D341Med (cell line): ENCODE measurements at places on chromosomes 7 and 10.

DNA sequence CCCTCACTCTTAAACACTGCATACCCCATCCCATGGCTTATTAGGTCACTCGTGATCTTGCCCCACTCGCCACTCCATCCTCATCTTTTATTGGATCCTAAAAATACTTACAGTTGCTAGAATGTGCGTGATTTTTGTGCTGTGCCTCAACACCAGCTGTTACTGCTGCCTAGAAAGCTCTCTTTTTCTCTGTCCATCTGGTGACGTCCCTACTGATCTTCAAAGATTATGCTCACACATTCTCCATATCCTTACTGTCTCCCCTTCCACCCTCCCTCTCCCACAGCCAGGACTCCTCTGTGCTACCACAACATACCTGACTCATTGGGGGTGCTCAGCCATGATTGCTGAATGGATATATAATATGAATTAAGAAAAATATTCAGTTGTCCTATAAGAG lies 42.0 kb downstream of the CDK6 start:
- no peak for DNase-seq

GRCh38 chr7:88165697-88166096 lies 54.1 kb downstream of the SRI start:
- no peak for DNase-seq

- DNase-seq: peak; percentile 90
Observed at GRCh38 chr10:34739915-34740314, 75.2 kb downstream of the PARD3 start.

- DNase-seq: no peak
Observed at GRCh38 chr10:34760606-34761005, 54.5 kb downstream of the PARD3 start.

DNA sequence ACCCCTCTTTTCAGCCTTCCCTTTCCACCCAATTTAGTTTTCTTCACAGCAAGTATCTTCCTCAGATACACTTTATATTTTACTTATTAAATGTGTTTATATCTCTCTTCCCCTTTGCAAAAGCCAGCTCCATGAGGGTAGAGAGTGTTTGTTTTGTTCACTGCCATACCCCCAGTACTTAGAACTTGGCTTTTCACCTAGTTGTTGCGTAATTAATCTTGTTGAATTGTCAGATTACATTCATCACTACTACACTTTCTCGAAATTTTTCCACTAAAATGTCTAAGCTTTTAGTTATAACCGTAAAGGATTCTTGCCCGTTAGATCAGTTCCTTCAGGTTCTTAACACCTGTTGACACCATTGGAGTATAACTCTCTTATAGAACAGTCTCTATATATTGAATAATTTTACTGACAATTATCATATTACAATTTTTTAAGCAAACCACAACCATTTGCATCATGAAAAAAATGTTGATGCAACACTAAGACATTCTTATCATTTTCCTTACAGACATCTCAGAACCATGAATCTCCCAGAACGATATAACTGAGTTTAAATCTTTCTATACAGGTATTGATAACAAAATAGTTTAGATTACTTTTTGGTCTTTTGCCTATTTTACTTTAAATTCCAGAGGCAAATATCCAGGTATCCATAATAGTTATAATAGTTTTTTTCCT lies 29.9 kb downstream of the VWDE start:
- no peak for DNase-seq

DNA sequence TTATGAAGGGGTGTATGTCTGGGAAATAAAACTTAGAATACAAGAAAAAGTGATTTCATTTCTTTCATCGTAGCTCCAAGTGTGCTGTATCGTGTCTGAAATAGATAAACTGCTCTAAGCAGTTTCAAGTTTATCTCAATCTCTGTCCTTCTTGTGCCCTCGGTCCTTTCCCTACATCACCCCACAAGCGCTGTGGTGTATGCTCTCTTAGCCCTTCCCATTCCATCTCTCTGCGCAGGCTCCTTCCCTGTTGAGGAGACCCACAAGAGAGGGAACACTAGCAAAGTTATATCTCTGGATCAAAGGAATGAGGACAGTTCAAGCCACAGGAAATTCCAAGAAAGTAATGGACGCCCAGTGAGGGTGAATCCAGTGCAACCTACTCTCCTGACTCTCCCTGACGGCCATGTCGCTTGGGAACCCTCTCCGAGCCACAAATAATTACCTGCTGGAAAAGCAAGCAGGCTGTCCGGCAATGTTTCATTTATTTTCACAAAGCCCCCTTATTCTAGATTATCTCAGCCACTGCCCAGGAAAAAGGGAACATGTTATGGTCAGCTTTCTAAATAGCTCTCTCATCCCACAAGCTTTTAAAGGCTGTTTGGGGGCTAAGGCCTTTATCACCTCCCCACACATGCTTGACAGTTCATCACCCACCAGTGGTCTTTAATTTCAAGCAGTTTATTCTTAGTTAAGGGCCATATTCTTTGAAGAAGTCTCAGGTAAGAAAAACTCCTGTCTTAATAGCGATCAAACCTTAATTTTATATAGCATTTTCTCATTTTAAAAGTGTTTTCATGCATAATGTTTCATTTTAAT lies 34.8 kb downstream of the LRRC4 start:
- DNase-seq: no peak

- no peak for DNase-seq
Observed at GRCh38 chr7:158053183-158053915, 534.3 kb downstream of the PTPRN2 start.

DNA sequence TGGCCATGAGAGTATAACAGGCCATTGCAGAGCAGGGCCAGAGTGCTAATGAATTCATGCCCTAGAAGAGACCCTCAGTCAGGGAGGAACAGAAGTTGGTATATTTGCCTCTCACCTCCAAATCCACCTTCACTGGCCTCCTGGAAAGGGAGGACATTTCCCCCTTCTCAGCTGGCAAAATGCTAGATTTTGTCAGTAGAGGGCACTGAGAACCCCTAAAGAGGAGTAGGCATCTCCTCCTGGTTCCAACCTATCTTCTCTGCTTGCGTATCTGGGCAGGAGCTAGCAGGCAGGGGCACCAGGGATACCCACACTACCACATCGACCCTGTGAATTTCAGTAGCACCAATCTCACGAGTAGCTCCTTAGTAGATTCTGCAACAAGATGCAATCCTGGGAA lies 79.8 kb upstream of the GHITM start:
- DNase-seq: no peak

DNA sequence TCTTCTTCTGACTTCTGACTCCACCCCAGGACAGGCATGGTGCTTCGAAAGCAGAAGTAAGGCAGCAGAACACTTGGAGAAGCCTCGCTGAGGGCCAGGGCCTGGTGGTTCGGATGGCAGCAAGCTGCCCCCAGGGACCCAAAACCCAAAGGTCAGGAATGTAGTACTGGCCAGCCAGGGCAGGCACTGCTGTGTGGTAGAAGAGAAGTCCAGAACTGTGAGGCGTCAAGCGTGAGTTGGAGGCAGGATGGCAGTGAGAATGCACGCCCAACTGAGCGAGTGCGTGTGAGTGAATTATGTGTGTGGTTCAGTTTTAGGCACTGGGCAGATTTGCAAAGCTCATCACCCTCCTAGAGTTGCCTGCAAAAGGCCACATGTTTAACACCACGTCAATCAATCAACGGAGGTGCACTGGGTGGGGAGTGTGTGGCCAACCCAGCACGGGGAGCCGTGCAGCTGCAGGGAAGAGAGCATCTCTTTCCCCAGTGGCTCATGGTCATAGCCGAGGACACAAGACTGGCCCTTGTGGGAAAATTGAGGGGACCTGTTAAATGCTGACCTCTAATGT lies 144.3 kb downstream of the KCNMA1 start:
- no peak for DNase-seq

DNA sequence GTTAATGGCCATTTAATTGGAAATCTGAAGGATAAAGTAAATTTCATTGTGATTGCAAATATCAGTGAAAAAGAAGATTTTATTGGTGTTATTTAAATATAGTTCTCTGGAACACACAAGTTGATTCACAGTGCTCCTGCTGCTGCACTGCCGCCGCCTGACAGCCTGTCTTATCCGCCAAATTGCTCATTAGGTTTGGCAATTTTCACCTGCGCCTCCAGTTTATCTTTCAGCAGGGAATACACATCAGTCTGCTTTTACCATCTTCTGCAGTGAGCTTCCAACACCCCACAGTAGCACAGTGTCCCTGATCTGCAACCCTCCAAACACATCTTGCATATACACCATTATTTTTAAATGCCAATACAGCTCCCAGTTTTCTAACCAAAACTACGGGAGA lies 308.3 kb downstream of the PARD3 start:
- DNase-seq: no peak

DNA sequence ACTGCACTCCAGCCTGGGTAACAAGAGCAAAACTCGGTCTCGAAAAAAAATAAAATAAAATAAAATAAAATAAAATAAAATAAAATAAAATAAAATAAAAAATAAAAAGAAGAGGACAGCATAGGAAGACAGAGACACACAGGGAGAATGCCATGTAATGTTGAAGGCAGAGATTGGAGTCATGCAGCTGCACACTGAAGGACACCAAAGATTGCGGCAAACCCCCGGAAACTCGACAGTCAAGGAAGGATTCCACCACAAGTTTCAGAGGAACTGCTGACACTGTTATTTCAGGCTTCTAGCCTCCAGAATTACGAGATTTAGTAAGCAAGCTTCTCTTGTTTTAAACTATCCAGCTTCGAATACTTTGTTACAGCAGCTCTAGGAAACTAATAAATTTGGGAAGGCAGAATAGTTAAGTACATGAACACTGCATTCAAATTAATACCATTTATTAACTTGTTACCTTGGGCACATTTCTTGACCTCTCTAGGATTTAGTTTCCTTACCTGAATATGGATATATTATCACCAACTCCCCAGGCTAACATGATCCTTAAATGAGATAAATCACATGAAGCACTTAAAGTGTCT lies 9.5 kb downstream of the CPED1 start:
- no peak for DNase-seq

GRCh38 chr7:105352018-105352612 lies 36.6 kb downstream of the SRPK2 start:
- DNase-seq: no peak

DNA sequence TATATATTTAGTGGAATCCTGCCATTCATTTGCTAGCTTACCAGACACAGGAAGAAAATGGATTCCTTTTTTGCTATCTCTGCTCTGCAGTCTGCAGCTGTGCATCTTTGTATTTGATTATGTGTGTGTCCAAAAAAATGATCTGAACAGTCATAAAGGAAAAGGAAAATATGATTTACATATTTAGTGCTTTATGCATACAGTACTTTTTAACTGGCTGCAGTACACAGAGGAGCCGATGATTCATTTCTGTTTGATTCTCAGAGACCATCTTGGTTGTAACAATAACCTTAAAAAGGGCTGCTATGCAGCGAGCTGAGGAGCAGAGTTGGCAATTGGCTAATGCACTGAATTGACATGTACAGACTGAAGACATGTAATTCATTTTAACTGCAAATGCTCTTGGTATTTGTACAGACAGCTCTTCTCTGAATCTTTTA lies 151.3 kb upstream of the FZD1 start:
- DNase-seq: no peak

GRCh38 chr10:52540479-52540984 lies 226.5 kb downstream of the DKK1 start:
- no peak for DNase-seq

DNA sequence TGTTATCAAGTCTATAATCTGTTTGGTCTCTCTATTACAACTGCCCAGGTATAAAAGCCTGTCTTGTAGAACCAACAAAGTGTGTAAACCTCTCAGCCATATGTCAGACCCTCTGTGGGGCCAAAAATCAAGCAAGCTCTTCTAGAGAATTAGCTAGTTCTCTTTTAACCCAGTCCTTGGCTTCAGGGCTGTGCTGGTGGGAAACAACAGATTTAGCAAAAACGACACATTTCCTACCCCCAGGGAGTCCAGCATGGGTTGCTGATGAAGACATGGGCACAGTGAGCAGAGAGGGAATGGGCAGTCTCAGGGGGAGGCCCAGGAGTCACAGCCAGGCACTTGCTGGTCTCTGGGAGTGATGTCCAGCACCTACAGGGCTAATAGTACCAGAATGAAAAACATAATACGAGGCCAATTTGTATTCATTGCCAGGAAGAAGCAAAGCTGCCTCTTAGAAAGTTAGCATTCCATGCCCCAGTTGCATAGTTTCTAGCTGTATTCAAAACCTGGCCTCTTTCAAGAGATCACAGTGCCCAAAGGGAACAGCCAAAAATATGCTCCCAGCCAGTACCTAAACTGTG lies 80.1 kb downstream of the FRMD4A start:
- no peak for DNase-seq
